ENCODE measurements at places on chromosomes 5 and 9.

DNA sequence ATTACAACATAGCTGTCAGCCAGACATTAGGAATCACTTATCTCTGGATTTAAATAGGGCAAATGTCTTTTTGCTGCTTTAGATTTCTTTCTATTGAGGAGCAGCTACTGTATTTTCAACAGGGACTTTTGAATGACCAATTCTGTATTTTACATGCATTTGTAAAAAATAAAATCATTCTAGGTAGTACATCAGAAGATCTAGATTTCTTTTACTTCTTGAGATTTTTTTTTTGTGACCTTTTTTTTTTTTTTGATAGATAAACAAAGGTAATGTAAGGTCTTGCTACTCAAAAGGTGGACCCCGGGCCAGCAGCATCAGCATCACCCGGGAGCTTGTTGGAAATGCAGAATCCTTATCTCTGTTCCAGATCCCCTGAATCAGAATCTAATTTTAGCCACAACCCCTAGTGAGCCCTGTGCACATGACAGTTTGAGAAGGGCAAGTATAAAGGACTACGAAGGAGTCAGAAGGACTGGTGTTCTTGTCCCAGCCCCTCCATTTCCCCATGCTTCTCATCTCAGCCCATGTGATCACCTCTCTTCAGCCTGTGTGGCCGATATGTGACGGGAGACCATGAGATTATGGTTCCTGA, 37.7 kb upstream of the CKMT2 start:
- no peak for DNase-seq

DNA sequence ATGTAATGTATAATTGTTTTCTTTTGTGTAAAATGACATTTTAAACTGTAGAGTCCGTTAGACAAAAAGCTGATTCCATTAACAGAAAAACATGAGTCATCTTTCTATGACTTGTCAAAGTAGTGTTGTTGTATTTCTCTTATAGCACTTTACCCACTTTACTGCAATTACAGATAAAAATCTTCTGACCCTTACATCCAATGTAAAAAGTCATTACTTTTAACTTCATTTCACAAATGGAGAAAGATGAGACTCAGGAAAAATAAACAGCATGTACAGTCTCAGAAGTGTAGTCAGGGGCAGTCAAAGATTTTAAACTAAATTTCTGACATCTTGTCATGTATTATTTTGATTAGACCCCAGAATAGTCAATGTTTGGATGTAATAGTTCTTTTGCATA, 146.6 kb downstream of the CTNND2 start:
- DNase-seq: no peak

GRCh38 chr5:180098526-180098925, 27.0 kb upstream of the RNF130 start:
- no peak for DNase-seq

GRCh38 chr9:129934780-129935179, 99.5 kb downstream of the USP20 start:
- no peak for DNase-seq

- DNase-seq: no peak
Measured at GRCh38 chr5:150618588-150619281, 21.7 kb upstream of the SYNPO start.

Measured in stimulated activated CD4-positive, alpha-beta T cell treated with anti-CD3 and anti-CD28 coated beads, Interleukin-1b, Interleukin-23, amount 100 ng/mL, for 1 hour (primary cell).